ENCODE measurements at places on chromosomes 3 and 15.

DNA sequence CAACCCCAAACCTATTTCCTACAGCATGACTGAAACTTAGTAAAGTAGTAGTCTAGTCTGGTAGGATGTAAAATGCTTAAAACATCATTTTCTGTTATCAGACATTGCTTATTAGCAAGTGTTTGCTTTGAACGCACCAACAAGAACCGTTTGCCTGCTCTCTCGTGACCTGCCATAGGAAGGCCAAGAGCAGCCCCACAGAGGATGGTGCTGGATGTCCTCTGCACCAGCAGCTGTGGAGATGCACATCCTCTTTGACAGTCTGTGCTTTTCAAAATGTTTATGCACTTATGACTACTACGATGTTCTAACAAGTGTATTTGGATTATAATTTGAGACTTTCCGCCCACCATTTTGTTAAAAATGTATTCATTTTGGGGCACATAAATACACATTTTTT is 59.6 kb downstream of the PDE8A start:
- no peak for DNase-seq

DNA sequence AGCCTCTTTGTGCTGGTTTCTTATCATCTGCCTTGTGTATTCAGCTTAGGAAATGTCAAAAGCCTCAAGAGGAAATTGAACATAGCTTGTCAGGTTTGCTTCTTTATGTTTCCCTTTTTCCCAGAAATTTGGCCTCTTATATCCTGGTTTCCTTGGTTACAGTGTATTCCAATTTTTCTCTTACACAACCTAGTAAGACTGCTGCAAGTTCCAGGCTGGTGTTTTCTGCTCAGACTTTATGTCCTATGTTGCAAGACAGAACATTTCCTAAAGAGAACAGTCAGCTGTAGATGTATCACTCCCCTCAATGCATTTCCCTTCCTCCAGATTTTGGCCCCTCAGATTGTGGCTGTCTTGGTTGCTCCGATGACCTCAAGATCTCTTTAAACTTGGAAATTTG is 102.5 kb downstream of the SH3GL3 start:
- no peak for DNase-seq

DNA sequence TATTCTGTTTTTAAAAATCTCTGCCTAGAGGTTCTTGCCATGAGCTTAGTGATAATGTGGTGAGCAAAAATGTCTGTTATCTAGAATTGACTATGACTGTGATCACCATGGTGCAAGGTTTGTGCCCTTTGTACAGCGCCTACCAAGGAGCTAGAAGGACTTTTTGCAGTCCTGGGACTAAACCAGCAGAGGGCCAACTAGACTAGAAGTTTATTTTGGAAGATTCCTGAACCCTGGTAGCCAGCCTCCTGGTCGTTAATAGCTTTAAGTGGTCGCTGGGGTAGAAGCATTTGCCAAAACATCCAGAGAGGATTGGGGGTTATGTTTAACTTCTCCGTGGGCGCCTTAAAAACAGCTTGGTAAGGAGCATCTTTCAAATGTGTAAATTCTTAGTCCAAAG is 7.8 kb downstream of the SCG5 start:
- peak; percentile 66 for DNase-seq

- no peak for DNase-seq
Measured at GRCh38 chr3:156373095-156373494, 181.8 kb downstream of the SSR3 start.
